ENCODE measurements at places on chromosomes 5 and 9. TPM values are rescaled to one million over a fixed set of nuclear protein-coding genes. Genes with fewer than 3 reads are reported as not detected.
A peak's percentile ranks its signal among the peaks of the same experiment; 100 is the strongest.

PSD2 gene
- total RNA-seq: 0.15 TPM

PCDH12 gene
- total RNA-seq: 0.42 TPM

FGF1 gene
- 0.66 TPM for total RNA-seq

SHC3 gene
- 2.6 TPM for total RNA-seq

PCDHB13 gene
- 5.2 TPM for total RNA-seq

PCDHA12 gene
- not detected for total RNA-seq

CAMK2A gene
- total RNA-seq: not detected

PITX1 gene
- total RNA-seq: 0.25 TPM

- no peak for DNase-seq
Measured at GRCh38 chr9:105242557-105242956, 1.9 kb upstream of the SLC44A1 start.

GRCh38 chr9:71990466-71990865 lies 69.9 kb downstream of the C9orf57 start:
- DNase-seq: no peak

GRCh38 chr5:97534166-97534565 lies 351.1 kb upstream of the RIOK2 start:
- no peak for DNase-seq

- no peak for DNase-seq
Measured at GRCh38 chr9:112378328-112379176, 1.4 kb upstream of the HSDL2 start.

DNA sequence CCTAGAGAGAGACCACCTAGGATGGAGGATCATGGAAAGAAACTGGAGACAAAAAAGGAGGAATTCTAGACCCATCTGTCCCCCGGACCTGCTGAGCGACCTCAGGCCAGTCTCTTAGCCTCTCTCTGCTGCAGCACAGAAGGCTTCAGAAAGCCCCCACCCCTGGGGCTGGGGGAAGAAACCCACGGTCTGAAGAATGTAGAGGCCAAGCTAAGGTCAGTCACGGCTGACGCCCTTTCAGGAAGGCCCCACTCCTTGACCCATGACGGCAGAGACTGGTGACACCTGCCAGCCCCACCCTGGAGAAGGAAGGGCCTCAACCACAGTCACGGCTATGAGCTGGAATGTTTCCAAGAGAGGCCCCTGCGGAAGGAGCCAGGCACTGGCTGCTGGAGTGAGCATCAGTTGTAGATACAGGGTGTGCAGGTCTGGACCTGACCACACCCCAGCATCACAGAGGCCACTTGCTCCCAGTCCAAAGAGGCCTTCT lies 120.5 kb upstream of the BOD1 start:
- DNase-seq: no peak

- DNase-seq: no peak
Measured at GRCh38 chr9:33044677-33045282, 19.7 kb downstream of the DNAJA1 start.

GRCh38 chr9:4517274-4517673 lies 27.0 kb downstream of the SLC1A1 start:
- DNase-seq: no peak

DNA sequence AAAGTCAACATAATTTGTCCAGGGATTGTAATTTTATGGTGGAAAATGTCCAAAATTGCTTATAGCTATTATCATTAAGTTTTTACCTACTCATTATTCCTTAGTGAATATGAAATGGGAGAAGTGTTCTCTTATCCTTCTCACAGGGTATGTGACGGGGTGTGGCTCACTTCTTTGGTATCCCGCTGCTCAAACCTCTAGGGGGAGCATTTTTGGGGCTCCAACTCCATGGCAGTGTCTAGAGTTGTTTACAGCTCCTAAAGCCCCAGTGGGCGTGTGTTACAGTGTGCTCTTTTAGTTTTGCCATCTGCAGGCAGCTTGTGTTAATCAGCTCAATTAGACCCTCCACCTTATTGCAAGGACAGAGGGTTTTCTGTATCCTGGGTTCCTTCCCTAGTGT lies 89.4 kb downstream of the CDKN2A start:
- no peak for DNase-seq

DNA sequence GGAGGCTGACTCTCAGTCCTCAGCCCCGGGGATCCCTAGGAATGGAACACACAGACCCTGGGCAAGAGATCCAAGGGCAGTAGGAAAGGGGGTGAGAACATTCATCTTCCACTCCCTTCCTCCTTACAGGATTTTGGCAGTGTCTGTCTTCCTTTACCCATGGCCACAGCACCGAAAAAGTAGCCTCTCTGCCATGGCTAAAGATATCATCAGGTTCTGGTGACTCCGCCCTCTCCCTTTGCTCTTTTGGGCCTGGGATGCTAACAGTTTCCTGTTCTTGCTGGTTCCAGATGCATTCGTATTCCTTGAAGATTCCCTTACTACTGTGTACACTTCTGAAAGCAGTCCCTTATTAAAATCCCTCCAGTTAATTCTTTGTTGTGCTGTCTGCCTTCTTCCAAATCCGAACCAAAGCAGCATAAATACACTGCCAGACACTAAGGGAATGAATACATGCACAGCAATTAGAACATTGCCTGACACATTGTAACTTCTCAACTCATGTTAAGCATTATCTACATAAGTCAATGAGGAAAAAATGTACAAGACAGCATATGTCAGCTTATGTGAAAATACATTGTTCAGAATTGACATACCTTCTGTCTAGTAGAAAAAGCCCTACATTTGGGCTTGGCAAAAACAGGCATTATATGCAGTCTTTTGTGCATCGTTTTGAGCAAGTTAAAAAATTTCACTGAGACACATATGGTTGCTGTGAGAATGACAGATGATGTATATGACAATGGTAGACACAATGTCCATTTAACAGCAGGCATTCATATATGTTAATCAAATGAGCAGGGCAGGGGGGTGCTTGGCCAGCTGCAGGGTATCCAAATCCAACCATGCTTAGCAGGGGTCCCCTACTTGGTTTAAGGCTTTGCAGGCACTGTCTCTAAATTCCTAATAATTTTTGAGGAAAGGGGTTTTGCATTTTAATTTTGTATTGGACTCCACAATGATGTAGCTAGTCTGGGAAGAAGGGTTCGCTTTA lies 58.8 kb upstream of the RAI14 start:
- no peak for DNase-seq

- DNase-seq: peak; percentile 90
Measured at GRCh38 chr9:1083325-1083913, 33.3 kb downstream of the DMRT2 start.

DNA sequence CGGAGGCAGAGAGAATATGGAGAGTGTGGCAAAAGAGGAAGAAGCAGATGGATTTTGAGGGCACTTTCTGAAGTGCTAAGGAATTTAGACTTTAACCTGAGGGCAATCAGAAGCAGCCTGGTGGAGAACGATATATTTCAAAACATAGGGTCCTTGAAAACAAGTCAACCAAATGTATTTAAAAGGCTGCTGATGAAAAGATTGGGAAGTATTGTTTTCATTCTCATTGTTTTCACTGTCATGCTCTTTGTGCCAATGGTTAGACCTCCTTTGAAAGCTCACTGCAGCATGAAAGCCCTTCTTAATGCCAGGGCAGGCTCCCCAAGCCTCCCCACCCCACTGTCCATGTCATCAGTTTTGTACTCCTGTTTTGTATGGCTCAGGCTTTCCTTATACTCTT lies 2.5 kb upstream of the GPX3 start:
- DNase-seq: peak; percentile 26

DNA sequence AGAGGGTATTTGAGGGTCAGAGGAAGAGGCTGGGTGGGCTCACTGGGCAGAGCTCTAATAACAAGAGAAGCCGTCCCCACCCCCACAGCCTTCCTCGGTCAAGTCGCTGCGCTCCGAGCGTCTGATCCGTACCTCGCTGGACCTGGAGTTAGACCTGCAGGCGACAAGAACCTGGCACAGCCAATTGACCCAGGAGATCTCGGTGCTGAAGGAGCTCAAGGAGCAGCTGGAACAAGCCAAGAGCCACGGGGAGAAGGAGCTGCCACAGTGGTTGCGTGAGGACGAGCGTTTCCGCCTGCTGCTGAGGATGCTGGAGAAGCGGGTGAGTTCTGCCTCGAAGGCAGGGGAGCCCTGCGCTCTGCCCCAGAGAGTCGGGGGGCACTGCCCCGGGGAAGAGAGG lies 21.6 kb upstream of the RARS1 start:
- DNase-seq: no peak

DNA sequence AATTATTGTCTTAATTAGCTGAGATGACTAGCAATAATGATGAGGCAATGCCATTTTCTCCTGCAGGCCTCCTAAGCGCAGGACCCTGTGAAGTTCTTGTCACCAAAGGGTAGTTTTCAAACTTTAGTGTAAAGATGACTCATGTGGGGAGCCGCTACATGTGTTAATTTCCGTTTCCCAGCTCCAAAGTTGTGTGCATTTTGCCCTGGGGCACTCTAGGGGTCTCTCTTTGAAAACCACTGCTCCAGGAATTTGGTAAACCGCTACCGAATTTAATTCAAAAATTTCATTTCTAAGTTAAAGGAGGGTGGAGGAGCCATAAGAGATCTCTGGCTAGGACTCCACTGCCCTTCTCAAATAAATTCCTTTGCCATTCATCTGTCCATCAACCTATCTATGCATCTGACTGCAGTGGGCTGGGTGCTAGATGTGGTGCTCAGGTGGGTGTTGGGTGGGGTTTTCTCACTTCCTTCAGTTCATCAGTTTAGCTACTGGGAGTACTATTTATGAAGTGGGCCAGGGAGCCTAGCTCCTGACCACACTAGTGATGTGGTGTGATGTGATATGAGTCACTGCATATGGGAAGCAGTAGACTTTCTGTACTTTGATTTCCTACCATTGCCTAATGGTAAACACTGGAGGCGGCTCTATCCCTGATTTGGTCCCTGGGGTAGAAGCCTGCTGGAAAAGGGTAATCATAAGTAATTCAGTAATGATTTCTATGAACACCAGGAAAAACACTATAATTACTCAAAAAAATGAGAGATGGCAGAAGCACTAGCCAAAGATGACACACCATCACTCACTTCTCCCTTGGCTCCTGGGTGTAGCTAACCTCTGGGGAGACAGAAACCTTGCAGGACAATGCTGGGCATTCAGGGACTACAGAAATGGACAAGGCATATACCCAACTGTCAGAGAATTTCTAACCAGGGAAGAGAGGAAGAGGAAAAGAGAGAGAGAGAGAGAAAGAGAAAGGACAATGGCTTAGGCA lies 4.0 kb upstream of the ZSWIM6 start:
- DNase-seq: no peak

DNA sequence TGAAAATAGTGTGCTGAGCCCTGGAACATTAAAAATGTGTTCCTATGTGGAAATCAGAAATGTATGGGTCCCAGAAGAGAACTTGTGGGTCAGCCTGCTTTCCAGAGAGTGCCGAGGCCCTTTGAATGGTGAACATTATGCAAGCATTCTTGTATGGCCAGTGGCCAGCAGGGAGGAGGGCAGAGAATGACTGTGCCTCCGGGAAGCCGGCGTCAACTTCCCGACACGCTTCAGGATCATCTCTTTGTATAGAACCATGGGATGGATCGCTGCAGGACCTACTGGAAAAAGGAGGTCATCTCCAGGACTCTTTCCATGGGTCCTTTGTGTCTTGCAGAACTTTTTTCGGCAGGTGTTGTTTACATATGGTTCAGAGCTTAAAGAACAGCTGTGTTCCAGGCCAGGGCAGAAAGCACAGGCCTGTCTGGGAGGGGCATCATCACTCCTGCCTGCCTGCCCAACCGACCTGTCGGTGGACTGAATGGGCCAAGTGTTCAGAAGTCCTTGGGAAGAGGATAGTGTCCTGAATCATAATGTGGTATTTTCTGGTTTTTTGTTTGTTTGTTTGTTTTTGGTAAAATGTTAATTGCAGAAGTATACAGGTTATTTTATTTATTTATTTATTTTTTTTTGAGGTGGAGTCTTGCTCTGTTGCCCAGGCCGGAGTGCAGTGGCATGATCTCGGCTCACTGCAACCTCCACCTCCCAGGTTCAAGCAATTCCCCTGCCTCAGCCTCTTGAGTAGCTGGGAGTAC lies 9.0 kb downstream of the PRRC2B start:
- peak; percentile 89 for DNase-seq

DNA sequence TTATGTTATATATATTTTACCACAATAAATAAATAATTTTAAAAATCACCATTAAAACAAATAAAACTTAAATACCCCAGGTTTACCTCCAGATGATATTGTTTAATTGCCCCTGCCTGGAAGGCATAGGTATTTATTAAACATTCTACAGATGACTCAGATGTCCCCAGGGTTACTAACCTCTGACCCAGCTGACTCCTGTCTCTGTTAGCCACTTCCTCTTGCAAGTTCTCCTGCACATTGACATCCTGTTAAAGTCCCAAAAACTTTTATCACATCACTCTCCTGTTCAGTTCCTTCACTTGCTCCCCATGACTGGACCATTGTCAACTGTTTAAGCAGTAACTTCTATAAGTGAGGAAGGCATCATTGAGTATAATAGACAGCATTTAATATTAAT lies 37.0 kb upstream of the RAB3C start:
- DNase-seq: no peak

DNA sequence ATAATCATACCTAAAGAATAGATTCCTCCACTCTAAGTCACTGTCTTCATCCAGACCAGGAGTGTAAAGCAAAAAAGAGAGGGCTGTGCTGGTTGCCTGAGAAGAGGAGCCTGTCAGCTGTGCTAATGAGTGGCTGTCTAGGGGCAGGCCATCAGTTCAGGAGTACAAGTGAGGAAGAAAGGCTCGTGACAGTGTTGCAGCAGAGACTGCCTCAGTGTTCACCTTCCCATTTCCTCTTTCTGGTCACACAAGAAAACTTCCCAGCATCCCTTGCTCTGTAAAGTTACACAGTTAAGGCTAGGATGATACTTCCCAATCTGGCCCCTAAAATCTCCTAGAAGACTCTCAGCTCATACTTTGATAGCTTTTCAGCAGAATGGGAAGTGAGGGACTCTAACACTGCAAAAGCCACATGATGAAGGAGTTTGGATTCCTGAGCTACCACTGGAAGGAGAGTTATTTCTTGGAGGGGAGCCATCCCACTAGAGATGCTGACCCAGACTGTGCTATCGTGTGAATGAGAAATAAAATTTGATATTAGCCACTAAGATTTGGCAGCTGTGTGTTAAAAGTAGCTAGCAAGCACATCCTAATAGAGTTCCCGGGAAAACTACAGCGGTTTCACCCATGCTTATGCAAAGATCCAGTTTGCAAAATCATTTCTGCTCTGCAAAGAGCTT lies 67.1 kb downstream of the ADAMTS12 start:
- DNase-seq: no peak

DNA sequence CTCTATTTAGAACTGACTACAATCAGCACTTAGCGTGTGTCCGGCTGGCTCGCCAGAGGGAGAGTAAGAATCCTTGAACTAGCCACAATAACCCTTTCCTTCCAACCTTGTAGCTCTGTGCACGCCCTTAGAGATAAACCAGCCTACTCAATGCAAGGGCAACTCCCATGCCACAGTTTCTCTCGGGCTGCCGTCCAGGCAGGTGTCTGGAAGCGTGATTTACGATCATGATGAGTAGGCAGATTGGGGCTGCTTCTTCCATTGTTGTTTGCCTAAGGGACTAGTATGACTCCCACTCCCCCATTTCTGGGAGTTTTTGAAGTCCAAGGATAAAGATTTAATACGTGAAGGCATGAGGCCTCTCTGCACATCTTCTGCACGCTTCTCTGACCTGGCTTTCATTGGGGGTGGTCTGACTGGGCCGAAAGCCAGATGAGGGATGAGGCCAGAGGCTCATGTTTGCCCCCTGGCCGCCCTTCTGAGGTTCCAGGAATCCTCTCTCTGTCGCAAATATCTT lies 134.0 kb upstream of the MYO10 start:
- no peak for DNase-seq

DNA sequence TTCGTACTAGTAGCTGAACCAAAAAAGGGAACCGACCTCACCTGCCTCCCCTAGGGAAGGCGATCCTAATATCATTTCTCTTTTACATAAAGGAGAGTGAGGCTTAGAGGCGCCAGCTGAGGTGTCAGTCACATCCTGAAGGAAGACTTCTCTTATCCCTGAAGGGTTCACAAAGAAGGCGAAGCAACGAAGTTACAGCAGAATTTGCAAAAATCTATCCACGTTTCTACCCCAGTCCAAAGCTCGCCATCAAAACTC lies 598 bp upstream of the KIAA1191 start:
- DNase-seq: no peak

Data from lower leg skin (tissue), 4 donors.